ENCODE measurements at places on chromosomes 13 and 19.

- DNase-seq = no peak
Observed at GRCh38 chr19:1766800-1767352, 13.6 kb downstream of the ONECUT3 start.

- no peak for DNase-seq
Observed at GRCh38 chr13:110216398-110217041, 90.4 kb downstream of the COL4A1 start.

DNA sequence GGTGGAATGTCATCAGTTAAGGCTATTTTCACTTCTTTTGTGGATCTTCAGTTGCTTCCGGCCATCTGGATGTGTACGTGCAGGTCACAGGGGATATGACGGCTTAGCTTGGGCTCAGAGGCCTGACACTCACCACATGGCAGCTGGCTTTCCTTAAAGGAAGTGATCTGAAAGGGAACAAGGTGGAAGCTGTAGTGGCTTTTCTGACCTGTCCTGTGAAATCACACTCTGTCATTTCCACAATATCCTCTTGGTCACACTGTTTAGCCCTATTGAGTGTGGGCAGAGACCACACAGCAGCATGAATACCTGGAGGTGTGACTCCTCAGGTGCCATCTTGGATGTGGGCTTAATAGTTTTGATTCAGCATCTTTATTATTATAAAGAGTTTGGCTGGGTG is 4.5 kb upstream of the BAX start:
- DNase-seq = no peak

DNA sequence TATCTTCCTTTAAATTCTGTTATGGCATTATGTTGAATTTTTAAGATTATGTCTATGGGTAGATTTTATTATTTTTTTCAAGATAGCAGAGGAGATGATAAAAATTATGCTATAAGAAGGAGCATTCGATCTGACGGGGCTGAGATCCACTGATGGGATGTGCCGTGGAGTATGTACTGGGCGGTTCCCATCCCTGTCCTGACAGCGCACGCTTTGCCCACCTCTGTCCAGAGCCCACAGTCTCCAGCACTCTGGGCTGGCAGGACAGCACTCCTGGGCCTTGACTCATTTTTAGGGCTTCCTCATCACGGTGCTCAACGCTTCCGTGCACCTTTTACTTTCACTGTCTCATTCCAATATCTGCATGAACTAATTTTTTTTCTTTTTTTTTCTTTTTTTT is 235.5 kb downstream of the TEX29 start:
- no peak for DNase-seq

DNA sequence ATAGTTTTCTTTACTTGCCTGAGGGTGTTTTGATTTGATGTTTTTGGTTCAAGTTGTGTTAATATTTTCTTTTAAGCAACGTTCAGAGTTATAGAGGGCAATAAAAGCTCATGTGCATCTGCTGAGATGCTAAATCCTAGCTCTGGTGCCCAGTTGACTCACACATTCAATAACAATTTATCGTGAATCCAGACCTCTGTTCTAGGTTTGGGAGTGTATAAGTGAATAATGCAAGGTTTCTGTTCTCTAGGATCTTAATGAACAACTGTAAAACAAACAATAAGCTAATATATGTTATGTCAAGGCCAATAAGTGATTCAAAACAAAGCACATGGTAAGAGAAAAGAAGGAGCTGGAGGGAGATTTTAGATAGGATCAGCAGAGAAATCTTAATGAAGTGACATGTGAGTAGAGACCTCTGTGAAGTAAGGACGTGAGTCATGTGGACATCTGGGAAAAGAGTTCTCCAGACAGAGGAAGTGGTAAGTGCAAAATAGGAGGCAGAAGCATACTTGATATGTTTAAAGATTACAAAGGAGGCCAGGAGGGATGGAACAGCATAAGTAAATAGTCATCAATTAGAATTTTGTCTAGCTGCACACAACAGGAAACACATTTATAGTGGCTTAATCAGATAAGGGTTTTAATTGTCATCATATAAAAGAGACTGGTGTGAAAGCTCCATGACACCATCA is 278.5 kb upstream of the HTR2A start:
- DNase-seq = no peak

DNA sequence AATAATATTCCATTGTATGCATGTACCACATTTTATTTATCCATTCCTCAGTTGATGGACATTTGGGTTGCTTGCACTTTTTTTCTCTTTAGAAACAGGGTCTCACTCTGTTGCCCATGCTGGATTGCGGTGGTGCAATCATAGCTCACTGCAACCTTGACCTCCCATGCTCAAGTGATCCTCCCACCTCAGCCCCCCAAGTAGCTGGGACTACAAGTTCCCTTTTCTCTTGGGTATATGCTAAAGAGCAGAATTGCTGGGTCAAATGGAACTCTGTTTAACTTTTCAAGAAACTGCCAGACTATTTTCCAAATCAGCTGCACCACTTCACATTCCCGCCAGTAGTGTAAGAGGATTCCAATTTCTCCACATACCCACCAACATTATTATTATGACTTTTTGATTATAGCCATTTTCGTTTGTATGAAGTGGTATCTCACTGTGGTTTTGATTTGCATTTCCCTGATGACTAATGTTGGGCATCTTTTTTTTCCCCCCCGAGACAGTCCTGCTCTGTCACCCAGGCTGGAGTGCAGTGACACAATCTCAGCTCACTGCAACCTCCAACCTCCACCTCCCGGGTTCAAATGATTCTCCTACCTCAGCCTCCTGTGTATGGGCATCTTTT is 7.6 kb upstream of the IPO5 start:
- no peak for DNase-seq

DNA sequence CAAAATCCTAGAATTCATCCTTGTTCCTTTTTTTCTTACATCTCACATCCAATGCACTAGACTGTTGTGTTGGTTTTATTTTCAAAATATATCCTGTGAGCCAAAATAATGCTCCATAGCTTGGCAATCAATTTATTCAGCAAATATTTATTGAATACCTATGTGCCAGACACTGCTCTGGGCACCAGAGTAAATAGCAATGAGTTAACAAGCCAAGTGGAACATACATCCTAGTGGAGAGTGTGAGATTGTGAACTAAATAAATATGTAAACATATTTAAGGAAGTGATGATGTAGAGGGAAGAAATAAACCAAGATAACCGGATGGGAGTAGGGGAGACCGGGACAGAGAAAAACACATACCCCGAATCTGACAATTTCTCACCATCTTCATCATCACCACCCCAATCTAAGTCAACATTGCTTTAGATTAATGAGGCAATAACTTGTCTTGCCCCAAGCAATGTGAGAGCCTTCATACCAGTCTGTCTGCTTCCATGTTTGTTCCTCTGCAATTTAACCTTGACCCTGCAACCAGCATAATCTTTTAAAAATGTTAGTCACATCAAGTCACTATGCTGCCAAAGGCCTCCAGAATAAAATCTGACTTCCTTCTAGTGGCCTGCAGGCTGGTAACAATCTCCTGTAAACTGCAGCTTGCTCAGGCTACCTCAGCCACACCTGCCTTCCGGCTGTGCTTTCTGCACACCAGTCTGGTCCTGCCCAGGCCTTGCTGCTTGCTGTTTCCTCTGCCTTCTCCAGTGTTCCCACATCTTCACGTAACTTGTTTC is 199.2 kb downstream of the DLEU7 start:
- no peak for DNase-seq

GRCh38 chr13:21948769-21949474 is 278.0 kb downstream of the FGF9 start:
- no peak for DNase-seq

DNA sequence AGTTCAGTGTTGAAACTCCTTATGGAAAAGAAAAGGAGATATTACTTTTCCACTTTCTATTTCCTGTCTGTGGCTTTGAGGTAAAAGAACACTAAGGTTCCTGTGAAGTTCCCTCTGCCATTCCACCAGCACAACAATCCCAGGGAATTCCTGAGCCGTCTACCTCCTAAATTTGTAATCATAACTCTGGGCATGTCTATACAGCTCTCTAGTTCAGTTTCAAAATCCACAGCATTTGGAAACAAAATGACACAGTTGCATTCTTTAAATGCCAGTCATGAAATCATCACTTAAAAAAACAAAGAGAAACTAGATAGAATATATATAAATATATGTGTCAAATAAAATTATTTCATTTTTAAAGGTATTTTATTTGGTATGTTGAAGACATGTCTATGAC is 9.0 kb upstream of the THSD1 start:
- no peak for DNase-seq

GRCh38 chr19:50695251-50696093 is 24.1 kb downstream of the SHANK1 start:
- DNase-seq = peak; percentile 64

DNA sequence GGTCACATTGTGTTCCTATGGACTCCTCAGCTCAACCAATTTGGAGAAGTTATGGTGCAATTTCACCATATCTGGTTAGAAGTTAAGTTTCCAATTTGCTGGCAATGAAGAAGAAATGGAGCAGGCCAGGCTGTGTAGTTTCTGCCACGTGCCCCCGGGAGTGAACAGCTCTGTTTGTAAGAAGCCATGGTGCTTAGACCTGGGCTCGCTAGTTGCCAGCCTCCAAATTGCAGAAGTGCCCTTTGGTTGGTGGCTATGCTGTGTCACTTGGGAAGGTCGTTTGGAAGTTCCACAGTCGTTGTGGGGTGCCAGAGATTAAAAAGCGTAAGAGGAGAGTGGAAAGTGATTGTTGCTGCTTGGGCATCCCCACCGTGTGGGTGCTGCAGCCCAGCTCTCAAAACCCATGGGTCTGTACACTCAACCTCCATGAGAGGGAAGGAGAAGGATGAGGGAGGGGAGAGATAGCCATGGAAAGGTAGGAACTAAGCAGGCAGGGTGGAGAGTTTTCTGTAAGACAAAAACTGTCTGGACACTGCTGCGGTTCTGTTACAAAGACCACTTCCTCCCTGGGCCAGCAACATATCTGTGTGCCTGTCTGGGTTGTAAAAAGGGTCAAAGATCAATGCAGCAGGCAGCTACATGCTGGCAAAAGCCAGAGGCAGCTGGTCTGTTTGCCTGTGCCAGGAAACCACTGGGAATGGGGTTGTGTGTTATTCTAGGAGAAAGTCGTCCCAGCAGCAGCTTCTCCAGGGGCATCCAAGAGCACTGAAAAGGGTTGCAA is 10.8 kb downstream of the ALOX5AP start:
- DNase-seq = no peak

- no peak for DNase-seq
Observed at GRCh38 chr13:76812206-76812897, 73.9 kb downstream of the KCTD12 start.

GRCh38 chr13:50152224-50152623 is 137.0 kb downstream of the KCNRG start:
- DNase-seq = no peak

DNA sequence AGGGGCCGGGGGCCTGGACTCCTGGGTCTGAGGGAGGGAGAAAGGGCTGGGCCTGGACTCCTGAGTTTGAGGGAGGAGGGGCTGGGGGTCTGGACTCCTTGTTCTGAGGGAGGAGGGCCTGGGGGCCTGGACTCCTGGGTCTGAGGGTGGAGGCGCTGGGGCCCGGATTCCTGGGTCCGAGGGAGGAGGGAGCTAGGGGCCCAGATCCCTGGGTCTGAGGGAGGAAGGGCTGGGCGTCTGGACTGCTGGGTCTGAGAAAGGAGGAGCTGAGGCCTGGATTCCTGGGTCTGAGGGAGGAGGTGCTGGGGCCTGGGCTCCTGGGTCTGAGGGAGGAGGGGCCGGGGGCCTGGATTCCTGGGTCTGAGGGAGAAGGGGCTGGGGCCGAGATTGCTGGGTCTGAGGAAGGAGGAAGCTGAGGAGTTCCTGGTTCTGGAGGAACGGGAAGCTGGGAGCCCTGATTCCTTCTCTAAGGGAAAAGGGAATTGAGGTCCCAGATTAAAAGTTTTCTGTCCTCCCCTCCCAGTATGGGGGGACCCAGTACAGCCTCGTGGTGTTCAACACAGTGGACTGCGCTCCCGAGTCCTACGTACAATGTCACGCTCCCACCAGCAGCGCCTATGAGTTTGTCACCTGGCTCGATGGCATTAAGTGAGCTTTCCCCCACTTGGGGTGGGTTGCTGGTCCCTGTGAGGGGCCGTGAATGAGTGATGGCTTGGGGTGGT is 721 bp downstream of the MED25 start:
- DNase-seq = no peak

DNA sequence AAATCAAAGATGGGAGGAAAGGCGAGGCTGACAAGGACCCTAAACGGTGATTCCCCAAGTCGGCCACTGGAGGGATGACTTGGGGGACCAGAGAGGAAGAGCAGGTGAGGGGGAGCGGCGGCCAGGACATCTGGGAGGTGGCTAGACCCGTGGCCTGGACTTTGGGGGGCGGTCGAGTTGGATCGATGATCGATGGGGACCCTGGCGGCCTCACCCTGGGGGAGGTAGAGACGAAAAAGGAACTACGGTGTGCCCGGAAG is 7.7 kb upstream of the CIRBP start:
- DNase-seq = no peak

DNA sequence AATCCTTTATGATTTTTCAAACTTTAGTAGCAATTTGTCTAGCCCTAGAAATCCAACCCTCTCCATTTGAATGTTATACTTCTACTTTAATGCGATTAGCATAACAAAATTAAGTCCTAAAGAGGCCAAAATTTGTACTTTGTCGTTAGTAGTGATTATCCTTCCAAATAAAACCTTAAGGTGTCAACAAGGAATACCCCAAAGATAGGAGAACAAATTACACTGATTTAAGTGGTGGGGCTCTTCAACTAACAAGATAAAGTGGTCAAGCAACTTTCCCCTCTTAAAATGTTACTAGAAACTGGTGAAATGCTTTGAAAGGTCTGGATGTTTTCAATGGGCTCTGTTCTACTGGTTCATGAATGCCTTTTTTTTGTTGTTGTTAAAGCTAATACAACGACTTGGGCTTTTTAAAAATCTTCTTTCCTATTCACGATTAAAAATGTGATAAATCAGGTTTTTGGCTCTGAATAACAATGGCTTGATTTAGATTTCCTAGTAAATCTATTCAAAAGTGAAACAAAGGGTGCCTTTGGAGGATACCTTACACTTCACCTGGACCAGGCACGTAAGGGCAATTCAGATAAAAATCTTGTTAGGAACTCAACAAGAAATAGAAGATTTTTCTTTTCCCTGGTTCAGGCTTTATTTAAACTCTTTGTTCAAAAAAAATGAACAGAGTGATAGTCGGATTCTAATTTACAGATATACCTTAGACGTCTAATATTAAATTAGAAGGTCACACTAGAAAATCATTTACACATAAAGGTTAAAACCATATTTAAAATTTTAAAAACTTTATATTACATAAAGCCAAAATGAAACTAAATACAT is 3.1 kb downstream of the SOX21 start:
- DNase-seq = no peak
